ENCODE measurements at places on chromosomes 2 and 18.

GRCh38 chr2:230418341-230419016 is 2.5 kb downstream of the SP100 start:
- peak; percentile 61 for DNase-seq

- DNase-seq, result no peak
These were observed 1677.7 kb downstream of the SUCLG1 start for GRCh38 chr2:82781176-82781915.

GRCh38 chr2:7010391-7011054 is 93.3 kb downstream of the RNF144A start:
- no peak for DNase-seq

DNA sequence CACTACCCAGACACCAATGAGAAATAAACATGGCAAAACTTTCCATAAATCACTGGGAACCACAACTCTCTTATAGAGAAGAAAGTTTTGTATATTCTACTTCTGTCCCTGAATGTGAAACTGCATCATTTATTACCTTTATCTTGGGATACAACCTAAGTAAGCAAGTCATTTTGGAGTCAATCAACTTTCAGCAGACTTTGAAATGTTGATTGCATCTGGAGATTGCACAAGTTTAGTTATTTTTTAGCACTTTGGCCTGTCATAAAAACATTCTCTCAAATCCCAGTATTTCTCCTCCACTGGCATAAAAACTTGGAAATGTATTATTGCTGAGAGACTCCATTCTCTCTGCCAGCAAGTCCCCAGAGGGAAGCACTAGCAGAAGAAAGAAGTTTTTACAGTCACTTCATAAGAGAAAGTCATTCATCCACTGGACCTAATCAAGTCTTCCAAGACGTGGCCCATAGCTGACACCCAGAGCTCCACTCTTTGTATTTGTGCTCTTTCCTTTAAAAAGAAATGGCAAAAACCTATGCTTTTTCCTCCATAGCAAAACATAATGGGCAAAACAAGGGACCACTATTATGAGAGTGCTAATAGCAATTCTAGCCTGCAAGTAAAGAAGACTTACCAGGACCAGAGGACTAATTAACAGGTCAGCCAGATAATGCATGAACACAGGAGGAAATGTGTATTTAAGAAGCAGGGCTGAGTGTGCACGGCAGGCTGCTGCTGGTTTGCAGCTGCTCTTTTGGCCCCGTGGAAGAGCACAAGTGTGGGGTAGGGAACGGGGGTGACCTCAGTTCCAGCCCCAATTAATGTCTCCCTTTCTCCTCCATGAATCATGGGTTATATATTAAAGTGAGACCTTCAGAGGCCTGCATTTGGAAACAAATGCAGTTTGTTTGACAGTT is 171.5 kb downstream of the INO80D start:
- no peak for DNase-seq

DNA sequence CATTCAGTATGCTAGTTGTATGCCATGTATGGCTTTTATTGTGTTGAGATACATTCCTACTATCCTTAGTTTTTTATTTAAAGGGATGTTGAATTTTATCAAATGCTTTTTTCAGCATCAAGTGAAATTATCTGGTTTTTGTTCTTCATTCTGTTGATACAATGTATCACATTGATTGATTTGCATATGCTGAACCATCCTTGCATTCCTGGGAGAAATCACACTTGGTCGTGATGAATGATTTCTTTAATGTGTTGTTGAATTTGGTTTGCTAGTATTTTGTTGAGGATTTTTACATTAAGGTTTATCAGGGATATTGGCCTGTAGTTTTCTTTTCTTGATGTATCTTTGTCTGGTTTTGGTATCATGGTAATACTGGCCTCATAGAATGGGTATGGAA is 49.7 kb downstream of the CD28 start:
- DNase-seq, result no peak

- DNase-seq, result no peak
These were observed 6.3 kb downstream of the LOXHD1 start for GRCh38 chr18:46650681-46651080.

GRCh38 chr2:136909777-136910176 is 144.4 kb downstream of the THSD7B start:
- no peak for DNase-seq

DNA sequence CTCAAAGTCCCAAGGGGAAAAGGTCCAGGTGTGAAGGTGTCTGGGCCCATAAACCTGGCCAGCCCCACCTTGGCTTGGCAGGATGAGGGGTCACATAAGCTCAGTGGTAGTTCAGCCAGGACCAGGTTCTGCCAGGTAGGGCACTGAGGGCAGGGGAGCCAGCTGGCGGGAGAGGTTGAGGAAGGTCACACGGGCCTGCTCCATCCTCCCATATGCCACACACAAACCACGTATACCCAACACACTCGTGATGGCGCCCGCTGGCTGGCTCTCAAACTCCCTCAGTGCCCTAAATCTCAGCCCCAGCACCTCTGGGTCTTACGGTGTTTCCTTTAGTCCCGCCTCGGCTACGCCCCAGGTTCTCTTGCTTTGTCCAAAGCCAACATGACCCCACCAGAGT is 160.5 kb downstream of the ZFP36L2 start:
- no peak for DNase-seq

GRCh38 chr18:79589601-79590091 is 90.0 kb upstream of the CTDP1 start:
- DNase-seq, result no peak

DNA sequence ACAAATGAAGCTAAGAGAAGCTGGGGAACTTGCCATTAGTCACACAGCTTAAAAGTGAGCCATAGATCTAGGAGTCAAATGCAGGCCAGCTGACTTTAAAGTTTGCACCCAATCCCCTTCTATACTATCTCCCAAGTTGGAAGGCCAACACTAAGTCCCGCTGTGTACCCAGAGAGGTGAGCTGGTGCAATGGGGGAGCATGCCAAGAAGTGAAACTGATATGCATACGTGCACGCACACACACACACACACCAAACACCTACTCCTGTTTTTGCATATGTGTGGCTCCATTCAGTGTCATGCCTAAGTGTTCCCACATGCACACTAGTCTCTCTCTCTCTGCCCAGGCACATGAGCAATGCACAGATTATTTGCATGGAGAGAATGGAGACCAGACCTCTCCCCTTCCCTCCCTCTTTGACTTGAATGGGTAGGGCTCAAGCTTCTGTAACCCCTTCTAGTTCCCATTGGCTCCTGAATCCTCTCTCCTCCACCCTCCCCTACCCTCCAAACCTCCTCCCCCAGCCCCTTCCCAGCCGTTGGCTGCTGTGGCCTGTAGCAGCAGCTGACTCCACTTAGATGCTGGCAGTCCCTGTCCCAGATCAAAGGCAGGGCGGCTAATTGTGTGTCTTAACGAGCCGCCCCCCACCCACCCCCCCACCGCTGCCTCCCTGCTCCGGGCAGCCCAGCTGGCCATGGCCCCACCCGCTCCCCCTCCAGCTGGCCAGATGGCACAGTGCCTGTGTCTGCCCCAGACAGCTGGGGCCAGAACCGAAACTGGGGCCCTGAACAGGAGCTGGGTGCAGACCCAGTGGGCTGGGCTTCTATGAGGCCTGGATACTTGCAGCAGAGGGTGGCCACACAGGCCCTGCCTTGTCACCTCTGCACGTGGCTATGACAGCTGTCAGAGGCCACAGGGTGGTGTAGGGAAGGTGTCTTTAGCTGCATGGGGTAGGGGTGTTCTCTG is 5.6 kb downstream of the WNT10A start:
- no peak for DNase-seq

DNA sequence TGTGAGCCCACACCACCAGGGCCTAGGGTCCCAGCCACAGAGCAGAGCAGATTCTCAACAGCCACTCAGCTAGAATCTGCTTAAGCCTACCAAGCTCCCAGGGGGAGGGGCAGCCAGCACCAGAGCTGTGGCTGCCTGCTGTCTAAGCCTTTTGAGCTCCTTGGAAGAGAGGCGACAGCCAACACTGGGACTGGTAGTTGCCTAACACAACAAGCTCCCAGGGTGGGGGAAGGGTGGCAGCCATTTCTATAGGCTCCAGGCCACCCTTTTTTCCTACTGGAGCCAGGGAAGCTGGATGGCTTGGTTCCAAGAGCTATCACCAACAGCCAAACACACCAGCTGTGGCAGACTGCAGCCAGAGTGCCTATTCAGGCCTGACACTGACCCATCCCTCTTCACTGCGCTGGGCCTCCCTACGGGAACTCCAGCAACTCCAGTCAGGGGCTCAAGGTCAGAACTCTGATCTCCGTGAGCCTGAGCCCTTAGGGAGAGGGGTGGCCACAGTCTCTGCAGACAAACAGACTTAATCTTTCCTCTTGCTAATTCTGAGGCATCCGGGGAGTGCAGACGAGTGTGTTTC is 1824.3 kb upstream of the CELF4 start:
- DNase-seq, result no peak

GRCh38 chr2:230865766-230866755 is 1.3 kb downstream of the ITM2C start:
- DNase-seq, result peak; percentile 46

DNA sequence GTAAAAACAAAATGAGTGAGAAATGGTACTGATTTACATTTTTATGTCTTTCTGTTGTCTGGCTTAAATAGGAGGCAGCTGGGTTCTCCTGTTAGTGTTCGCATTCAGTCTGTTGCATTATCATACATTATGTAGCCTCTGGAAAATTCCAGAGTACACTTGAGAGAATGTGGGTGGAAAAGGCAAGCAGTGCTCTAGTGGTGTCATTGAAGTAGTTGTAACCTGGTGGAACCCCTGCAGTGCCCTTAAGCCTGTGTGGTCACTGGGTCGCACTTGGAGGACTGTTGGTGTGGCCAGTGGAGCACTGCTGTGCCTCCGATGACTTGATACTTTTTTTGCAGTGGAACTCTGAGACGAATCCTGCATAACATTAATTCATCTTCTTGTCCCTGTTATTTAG is 52.4 kb downstream of the USP14 start:
- DNase-seq, result no peak

DNA sequence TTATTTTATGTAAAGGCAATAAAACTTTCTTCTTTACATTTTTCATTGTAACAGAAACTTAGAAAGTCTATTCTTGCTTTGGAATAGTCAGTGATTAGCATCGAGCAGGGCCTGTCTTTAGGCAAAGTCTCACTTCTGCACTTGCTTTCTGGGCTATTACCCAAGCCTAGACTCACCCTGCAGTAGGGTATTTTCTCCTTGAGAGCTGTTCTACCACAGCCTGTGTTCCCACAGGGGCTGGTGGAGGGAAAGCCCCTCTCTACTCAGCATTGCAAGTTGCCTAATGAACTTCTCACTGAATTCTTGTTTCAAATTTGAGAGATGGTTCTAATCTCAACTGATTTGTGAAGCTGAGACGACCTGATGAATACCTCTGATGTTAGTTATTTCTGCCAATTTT is 111.7 kb upstream of the KLHL14 start:
- no peak for DNase-seq

- no peak for DNase-seq
These were observed 102.3 kb upstream of the ID2 start for GRCh38 chr2:8579485-8580085.

DNA sequence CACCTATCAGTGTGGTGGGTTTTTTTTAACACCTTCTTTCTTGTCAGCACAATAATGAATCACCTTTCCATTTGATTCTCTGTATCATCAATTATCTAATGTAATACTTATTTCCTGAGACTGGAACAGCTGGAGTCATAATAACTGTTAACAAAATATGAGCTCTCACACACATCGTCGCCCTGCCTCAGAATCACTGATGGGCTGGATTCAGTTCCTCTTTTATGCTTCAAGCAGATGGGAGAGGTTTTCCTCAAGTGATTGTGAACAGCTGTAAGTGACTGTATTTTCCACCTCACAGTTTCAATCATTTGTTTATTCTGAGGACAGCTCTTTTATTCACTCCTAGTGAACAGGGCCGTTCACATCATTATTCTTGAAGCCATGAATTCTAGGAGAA is 330.2 kb downstream of the DSC3 start:
- no peak for DNase-seq

DNA sequence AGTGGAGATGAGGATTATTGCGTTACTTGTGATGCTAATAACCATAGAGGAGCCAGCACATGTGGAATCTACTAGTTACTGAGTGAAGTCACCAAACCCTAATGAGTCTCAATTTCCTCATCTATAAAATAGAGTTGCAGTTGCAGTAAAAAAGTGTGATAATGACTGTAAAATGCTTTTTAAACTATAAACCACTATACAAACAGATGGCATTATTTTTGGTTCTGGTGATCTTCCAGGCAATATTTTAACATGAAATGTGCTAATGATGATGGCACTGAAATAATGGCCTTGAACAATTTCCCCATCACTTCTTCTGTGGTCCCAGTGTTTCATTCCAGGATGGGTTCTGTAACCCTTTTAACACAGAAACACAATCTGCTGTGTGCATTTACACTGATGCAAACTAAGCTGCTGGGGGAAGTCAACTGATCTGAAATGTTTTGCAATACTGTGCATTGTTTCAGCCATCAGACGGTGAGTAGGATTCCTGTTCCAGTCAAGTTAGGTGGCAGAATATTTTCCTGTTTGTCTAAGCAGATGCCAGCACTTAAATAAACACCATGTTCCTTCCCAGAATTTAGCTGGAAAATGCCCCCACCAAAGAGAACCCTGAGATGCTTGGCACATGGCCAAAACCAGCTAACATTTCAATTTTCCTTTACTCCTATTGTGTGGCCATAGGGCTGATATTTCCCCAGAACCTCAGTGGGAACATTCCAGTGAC is 52.6 kb downstream of the TACR1 start:
- DNase-seq, result no peak

DNA sequence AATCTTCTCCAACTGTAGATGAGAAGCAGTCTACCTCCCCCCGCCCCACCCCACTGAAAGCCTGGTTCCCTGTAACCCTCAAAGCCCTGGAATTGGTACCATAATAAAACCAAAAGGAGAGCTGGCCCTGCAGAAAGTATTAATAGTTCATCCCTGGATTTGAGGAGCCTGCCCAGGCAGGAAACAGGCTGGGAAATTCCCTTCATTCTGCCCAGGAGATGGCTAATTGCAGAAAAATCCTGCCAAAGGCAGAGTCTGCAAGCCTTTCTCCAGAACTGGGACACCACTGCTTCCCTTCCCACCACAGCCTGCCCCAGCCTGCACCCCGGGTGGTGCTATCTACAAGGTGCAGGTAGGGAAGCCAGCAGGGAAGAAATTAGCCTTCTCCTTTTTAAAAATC is 16.3 kb downstream of the GKN2 start:
- peak; percentile 32 for DNase-seq

- no peak for DNase-seq
These were observed 662.3 kb upstream of the FANCL start for GRCh38 chr2:58903427-58903826.

DNA sequence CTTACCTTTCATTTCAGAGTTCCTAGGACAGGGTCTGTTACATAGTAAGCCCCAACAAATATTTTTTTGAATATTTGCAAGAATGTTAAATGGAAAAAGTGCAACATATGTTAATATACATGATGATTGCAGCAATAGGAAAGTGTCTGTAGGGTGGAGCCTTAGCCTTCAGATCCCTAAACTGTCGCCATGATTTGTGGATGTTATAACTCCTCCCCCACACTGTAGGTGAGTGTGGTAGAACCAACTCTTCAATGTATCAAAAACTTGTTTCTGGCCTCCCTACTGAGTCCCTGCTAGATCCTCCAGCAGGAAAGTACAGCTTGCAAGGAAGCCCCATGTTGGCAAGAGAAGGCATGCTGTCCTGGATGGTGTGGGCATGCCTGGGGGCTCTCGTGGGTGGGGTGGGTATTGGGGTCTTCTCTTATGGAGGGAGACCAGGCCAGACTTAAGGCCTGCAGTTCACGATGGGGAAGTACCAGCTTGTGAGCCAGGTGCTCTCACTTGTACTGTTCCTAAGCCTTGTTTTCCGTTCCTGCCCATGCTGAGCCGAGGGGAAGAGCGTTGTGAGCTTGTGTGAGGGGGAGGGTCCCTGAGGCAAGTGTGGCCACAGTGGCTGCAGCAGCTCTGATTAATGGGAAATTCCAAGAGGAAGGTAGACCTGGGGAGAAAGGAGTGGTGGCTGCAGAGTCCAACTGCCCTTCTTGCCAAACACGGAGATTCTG is 11.4 kb downstream of the FHOD3 start:
- no peak for DNase-seq

All from AG08396 (cell line).